ENCODE measurements at places on chromosomes 4 and X.
A peak's percentile ranks its signal among the peaks of the same experiment; 100 is the strongest.

DNA sequence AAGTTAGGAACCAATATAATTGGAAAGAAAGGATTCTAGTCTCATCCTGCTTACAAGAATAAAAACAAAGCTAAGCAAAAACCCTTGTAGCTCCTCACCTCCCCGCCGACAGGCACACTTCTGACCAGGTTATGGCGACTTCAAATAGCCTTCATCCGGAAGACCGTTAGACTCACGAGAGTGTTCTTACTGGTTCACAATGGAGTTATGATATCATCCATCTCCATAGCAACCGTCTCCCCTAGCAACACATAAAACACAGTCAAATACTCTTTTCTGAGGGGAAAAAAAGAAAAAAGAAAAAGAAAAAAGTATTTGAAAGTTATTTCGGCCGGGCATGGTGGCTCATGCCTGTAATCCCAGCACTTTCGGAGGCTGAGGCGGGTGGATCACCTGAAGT is at the start of gene IL13RA2:
IL13RA2 (minus strand) TSS at position 162 of the 400 bp plus-strand sequence. CDS start 347 bp downstream, outside the sequence.
- peak; percentile 2 for DNase-seq

DNA sequence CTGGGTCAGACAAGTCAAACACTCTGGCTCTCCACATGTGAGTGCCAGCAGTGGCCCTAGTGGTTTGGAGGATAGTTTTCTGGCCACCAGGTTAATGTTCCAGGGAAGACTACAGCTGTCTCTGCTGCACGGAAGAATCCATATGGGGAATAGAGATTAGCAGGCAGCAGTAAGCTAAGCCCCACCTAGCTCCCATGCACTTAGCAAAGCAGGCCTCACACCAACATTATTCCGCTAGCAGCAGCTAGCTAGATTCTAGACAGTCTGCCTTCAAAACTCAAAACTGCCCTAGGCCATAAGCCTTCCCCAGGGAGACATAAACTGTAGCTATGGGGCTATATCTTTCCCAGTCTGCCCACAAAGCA is 203.4 kb downstream of the CHIC1 start:
- DNase-seq: no peak

GRCh38 chr4:42347076-42347475 is 50.2 kb upstream of the SHISA3 start:
- DNase-seq: no peak

DNA sequence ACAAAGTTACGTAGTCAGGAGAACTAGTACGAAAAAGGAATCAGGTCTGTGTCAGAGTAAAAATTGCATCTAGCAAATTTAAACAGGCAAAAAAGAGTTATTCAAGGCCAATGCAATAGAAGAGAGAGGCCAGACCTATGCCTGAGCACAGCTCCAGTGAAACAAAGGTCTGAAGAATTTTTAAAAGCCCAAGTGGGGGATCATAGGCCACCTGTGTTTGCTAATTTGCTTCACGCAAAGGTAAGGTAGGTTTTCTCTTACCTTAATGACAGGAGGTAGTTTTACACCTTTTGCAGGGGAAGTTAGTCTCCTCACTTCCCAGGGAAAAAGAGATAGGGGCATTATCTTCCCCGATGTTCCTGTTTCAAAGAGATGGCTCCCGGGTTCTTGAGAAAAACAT is 448.6 kb upstream of the TECRL start:
- no peak for DNase-seq

DNA sequence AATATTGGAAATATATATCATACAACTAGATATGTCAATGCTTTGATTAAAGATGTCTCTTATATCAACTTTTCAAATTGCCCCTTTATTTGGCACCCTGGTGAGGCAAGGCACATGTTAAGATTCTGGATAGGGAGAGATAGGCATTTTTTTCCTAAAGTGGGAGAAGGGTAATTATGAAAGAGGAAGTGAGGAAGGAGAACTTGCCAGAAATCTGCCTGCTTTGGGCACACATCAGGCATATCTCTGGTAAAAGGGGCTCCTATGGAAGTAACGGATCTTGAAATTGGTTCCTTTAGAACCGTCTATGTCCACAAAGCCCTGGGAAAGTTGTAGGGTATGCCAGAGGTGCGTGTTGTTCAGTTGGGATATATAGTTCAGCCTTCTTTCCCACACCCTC is 5.7 kb downstream of the IL15 start:
- DNase-seq: no peak

- DNase-seq: no peak
Measured at GRCh38 chrX:111465669-111466068, 45.8 kb upstream of the SERTM2 start.

DNA sequence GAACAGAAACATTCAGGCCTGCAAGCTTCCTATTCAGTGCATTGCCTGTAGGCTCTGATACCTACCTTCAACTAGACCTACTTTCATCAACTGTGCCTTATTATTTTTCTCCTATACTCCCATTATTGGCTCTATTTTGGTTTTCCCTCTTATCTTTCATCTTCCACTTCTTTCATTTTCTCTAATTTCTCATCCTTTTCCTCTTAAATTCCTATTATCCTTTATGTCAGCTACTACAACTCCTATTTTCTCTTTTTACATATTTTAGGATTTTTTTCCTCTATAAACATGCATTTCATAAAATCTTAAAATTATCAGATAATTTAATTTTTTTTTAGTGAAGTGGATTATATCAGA is 61.6 kb upstream of the PRDM8 start:
- no peak for DNase-seq

DNA sequence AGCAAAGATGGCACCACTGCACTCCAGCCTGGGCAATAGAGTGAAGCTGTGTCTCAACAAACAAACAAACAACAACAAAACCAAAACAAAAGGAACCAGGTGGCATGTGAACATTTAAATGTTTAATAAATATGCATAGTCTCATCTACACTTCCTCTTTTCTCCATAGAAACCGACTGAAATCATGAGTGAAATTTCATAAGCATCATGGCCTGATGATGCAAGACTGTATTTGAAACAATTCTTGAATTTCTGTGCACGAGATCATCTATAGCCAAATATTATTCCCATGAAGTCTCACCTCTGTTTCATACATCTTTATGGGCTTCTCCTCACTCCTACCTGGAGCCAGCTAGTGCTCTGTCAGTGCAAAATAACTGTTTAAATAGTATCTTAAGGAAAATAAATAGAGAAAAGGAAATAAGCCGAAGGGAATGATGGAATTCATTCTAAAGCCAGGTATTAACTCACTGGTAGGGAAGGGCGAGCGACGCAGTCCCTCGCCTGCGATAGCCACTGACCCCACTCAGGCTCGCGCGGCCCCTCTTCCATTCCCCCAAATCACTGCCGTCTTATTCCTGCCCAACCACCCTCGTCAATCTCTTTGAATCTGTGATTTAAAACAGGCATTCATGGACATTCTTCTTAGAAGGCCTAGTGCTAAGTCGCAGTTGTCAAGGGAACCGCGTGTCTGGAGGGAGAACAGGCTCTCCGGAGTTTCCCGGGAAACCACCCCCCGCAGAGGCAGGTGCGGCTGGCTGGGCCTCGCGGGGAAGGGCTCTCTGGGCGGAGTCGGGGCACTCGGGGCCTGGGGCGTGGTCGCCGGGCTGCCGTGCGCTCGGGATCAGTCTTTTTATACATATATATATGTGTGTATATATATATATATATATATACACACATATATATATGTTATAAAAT is 52.4 kb upstream of the TRIM2 start:
- peak; percentile 39 for DNase-seq

GRCh38 chr4:146261041-146261440 is 46.7 kb downstream of the REELD1 start:
- no peak for DNase-seq

- no peak for DNase-seq
Measured at GRCh38 chr4:94979621-94980020, 221.9 kb downstream of the BMPR1B start.

DNA sequence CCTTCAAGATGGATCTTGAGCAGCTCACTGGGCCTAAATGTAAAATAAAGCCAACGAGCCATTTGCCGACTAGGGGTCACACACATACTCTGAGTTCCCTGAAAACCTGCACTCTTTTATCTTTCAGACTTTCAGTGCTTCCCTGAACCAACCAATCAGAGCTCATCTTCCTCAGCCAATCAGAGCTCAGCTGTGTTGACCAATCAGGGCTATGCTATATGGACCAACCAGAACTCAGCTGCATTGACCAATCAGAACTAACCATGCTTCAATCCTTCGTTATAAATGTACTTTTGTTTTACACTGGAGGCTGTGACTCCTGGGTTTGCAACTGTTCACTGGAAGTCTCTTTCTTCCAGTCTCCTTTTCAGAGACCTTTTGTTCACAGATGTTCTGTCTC is 19.3 kb downstream of the SLC25A53 start:
- no peak for DNase-seq

- DNase-seq: no peak
Measured at GRCh38 chrX:24648495-24648894, 1.3 kb upstream of the PCYT1B start.

DNA sequence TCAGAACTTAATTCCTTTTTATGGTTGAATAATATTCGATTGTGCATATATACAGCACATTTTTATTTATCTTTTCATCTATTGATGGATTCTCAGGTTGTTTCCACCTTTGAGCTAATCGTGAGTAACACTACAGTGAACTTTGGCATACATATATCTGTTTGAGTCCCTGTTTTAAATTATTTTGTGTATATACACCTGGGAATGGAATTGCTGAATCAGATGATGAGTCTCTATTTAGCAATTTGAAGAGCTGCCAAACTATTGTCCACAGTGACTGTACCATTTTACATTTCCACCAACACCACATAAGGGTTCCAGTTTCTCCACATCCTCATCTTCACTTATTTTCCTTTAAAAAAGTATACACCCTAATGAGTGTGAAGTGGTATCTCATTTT is 166.2 kb upstream of the FGF13 start:
- DNase-seq: no peak

- DNase-seq: no peak
Measured at GRCh38 chr4:183374950-183375555, 52.8 kb upstream of the CLDN24 start.

DNA sequence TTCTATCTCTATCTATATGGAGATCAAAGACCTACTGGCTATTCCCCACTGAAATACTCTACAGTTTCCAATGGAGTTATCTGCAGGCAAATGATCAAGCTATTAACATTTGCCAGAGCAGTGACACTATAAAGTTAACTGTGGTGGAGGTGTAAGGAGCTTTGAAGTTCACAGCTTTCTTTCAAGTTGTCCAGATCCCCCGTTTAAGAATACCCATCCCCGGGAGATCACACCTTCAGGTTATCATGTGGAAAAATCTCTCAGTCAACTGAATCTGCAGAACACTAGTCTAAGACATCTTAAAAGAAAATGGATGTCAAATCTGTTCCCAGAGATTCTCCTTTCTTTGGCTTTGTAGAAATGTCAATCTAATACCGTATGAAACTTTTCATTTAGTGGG is 80.1 kb downstream of the GPC3 start:
- DNase-seq: no peak

DNA sequence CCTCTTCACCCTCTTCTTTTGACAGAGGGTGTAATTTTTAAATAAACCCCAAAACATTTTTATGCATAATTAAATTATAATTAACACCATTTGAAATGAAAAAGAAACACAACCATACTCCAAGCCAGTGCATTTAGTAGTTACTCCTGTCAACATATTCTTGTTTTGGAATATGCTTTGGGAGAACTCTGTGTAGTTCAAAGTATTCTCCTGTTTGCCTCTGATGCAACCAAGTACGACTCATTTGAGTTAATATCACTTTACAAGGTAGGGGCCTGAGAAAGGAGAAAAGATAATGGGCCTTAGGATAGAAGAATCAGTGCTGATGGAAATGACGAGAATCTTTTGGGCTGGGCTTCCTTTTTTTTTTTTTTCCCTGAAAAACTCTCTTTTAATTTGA is 2.7 kb downstream of the PTPN13 start:
- no peak for DNase-seq

DNA sequence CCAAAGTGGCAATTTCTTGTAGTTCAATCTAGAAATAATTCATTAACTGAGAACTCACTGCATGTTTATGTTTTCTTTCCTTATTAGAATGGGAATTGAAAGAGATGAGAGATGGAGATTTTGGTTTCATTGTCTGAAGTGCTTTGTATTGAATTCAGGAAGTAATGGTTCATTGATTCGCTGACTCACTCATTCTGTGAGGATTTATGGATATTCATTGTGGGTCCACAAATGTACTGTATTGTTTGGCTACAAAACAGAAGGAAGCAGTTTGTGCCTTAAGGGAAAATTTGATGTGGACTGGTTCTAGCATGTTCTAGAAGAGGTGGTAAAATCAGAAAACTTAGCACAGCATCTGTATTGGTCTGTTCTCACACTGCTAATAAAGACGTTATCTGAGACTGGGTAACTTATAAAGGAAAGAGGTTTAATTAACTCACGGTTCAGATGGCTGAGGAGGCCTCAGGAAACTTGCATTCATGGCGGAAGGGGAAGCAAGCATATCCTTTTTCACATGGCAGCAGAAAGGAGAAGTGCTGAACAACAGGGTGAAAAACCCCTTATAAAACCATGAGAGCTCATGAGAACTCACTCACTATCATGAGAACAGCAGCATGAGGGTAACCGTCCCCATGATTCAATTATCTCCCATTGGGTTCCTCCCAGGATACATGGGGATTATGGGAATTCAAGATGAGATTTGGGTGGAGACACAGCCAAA is 132.3 kb upstream of the VCX3A start:
- no peak for DNase-seq

DNA sequence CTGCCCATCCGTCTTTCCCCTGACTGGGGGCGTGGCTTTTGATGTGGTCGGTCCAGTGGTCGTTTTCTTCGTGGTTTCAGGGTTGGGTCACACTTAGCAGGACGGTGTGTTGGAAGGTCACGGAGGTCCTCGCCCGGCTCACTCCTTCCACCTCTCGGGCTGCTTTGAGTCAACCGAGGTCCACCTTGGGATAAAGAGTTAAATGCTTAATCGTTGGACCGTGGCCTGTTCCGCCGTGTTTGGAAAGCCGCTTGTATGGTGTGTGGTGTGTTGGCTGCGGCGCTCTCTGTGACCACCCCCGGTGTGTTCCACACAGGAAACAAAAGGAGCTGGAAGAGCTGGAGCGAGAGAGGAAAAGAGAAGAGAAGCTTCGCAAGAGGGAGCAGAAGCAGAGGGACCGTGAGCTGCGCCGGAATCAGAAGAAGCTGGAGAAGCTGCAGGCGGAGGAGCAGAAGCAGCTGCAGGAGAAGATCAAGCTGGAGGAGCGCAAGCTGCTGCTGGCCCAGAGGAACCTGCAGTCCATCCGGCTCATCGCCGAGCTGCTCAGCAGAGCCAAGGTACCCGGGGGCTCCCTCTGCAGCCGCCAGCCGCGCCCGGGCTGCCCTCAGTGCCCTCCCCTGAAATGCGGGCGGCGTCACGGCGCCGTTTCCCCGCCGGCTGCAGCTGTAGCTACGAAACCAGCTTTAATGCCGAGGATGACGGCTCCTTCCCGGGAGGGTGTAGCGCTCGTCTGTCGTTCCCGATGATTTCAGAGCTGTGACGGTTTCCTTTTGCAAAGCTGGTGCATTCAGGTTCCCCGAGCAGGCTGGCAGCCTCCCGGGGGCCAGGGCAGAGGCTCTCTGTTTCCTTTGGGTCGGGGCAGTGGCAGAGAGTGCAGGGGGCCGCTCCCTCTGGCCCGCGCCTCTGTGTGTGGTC is 7.7 kb downstream of the AKAP17A start:
- no peak for DNase-seq

DNA sequence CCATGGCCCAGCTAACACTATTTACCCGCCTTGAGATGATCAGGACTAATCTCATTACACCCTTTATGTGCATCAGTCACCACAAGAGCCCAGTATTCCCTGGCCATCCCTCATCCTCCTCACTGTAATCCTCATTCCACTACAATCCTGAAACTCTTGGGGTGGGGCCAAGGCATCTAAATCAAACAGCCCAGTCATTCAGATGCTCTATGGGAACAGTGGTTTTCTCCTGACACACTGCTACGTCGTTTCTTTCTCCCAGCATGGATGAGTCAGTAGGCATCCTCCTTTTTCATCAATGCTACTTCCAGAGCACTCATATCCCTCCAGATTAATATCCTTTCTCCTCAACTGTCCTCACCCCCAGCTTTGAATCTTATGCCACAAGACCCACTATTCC is 5.6 kb downstream of the SDAD1 start:
- no peak for DNase-seq

All from SK-N-SH (cell line).